Midbrain (tissue), 1 donor: ENCODE measurements at places on chromosomes 4 and X.

DNA sequence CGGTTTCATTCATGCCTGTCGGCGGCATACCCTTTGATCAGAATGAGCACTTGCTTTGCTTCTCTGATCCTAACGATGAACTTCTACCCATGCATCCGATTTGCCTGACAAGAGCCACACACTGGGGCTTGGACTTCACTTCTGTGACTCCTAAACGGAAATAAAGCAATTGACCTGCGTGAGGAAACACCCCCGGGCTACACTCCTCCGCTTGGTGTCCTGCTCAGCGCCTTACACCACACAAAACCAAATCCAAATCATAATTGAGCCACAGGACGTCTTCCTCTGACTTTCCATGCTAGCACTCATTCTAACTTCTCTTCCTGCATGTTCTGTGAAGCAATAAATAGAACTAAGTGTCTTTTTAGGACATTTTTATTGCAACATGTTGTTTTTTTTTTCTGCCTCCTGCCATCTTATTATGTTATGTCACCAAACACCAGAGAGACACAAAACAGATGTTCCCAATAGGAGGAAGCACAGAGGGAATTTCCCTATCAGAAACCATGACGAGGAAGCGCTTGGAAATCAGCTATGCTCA, 110.8 kb upstream of the FAM9B start:
- no peak for DNase-seq

DNA sequence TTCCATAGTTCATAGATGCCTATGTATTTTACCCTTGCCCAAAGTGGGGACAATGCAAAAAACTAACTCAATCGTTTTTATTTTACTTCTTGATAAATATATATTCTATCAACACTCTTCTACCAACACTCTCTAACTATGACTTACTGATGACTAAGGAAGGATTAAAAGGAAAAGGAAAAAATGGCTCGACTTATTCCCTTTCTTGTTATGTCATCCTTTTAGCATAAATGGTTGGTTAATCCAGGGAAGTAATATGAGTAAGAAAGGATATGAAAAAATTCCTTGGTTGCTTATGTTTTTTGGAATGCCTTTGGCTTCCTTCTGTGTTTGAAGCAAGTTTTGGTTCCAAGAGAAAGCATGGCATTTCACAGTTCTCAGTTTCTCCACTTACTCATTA, 1087.1 kb downstream of the C4orf33 start:
- DNase-seq, result no peak

DNA sequence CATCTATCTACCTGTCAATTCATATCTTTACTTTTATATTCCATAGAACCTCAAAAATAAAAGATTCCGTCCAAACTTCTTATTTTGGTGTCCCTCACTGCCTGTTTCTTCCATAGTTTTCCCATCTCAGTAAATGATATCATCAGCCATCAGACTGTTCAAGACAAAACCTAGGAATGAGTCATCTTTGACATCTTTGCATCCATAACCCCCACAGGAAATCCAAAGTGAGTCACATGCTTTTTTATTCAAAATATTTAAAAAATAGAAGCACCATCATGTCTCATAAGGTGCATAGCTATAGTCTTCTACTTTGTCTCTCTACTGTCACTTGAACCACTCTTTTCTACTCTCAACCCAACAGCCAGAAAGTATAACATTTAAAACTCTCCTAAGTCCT, 29.9 kb upstream of the CXXC4 start:
- DNase-seq, result no peak

GRCh38 chr4:83851261-83852084, 315.6 kb downstream of the GPAT3 start:
- DNase-seq, result no peak

- DNase-seq, result no peak
Measured at GRCh38 chr4:169622566-169622965, 2.2 kb downstream of the CLCN3 start.

- no peak for DNase-seq
Measured at GRCh38 chr4:10077483-10078335, 38.9 kb downstream of the WDR1 start.

DNA sequence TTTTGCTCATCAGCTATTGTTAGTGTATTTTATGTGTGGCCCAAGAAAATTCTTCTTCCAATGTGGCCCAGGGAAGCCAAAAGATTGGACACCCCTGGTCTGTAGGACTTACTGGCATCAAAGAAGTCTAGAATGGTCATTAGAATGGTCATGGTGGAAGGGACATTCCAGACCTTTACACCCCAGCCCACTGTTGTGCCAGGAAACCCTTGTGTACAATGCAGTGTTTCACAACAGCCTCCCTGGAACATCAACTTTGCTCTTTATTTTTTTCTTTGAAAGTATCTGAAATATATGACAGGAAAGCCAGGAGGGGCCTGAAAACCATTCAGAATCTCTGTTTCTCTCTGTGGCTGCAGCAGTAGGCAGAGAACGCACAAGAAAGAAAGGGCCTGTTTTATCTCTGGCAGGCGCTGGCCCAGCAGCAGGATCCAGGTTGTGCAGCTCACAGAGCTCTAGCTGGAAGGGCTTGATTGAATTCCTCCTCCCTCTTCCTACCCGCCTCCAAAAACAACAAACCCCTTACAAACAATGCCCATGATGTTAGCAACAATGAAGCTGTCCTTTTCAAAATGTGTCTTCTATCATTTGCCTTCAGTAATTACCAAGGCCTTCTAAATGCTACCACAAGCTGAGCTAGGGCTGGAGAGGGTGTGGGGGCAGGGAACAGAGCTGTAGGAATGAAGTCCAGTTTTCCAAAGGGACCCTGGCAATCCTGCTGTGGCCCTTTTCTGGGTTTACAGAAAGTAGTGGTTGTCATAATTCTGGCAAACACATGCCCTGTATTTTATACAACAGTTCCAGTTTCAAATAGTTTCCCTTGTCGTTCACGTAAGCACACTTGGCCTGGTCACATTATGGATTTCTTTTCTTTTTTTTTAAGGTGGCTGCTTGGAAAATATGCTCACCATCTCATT, 32.3 kb upstream of the TFDP3 start:
- DNase-seq, result no peak

- no peak for DNase-seq
Measured at GRCh38 chrX:22268706-22269105, 4.0 kb upstream of the CBLL2 start.

DNA sequence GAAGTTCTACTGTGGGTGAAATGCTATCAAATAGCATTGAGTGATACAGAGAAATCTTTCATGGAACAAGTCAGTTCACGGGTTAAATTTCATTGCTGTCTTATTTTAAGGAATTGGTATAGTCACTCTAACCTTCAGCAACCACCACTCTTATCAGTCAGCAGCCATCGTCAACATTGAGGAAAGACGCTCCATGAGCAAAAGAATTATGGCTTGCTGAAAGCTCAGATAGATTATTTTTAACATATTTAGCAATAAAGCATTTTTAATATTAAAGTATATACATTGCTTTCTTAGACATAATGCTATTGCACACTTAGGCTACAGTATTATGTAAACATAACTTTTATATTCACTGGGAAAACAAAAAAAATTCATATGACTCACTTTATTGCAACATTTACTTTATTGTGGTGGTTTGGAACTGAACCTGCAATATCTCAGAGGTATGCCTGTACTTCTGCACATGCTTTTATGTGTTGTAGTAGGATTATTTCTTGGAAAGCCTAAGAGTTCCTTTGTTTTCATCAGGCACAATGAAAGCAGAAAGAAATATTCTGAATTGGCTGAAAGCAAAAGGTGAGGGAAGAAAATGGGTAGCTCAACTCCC, 586.7 kb downstream of the GBA3 start:
- DNase-seq, result no peak

DNA sequence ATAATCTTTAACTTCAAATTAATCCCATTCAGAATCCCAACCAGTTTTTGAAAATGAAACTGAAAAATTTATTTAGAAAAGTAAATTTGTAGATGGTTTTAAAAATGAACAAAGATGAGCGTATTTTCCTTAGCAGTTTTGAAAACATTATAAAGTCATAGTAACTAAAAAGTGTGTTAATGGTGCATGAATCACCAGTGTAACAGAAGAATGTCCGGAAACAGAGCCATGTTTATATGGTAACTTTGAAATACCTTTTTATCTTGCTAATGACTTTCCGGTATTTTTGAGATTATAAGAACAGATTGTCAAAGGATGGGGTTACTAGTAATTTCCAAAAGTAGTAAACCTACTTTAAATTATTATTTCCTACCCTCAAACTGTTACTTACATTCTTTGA, 145.9 kb downstream of the IRS4 start:
- DNase-seq, result no peak

DNA sequence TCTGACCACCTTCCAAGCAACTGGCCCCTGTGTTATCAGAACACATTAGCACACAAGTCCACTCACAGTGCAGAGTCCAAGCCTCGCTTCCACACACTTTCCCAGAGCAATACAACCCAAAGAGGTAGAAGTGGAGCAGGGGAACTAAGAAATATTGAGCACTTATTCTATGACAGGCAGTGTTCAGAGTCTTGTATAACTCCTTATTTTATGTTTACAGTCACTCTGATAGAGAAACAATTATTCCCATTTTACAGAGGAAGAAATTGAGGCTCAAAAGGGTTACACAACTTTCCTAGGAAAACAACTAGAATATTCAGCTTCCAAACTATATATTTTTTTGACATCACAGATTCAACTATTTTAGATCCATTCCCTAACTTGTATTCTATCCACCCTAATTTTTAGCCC, 18.3 kb upstream of the TMEM154 start:
- no peak for DNase-seq

DNA sequence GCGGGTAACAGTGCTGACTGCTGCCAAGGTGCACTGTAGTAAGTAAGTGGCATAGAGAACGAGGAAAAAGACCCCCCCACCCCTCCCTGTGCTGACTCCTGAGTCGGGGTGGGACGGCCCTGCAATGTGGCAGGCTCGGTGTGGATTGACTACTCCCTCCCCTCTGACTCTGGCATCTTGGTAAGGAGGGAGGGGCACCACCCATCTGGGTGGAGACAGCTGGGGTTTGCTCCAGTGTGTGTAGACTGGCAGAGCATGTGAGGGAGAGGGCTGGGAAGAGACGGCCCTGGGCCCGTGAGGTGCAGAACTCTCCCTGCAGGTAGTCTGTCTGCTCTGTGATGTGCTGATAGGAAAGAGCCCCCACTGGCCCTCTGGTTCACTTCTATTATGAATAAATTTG, 31.0 kb downstream of the NSG1 start:
- DNase-seq, result no peak
